ENCODE measurements at places on chromosomes 5 and 9.
A peak's percentile ranks its signal among the peaks of the same experiment; 100 is the strongest.

- DNase-seq = no peak
Observed at GRCh38 chr9:136664000-136664915, 1.5 kb downstream of the EGFL7 start.

GRCh38 chr5:78779771-78780616, 131.4 kb upstream of the LHFPL2 start:
- no peak for DNase-seq

- no peak for DNase-seq
Observed at GRCh38 chr5:1809416-1810035, 8.3 kb downstream of the NDUFS6 start.

GRCh38 chr9:15642369-15642962, 89.6 kb downstream of the CCDC171 start:
- peak; percentile 22 for DNase-seq

GRCh38 chr5:154412316-154412715, 33.5 kb upstream of the SAP30L start:
- DNase-seq = no peak

- DNase-seq = no peak
Observed at GRCh38 chr9:124258607-124259157, 933 bp downstream of the NEK6 start.

DNA sequence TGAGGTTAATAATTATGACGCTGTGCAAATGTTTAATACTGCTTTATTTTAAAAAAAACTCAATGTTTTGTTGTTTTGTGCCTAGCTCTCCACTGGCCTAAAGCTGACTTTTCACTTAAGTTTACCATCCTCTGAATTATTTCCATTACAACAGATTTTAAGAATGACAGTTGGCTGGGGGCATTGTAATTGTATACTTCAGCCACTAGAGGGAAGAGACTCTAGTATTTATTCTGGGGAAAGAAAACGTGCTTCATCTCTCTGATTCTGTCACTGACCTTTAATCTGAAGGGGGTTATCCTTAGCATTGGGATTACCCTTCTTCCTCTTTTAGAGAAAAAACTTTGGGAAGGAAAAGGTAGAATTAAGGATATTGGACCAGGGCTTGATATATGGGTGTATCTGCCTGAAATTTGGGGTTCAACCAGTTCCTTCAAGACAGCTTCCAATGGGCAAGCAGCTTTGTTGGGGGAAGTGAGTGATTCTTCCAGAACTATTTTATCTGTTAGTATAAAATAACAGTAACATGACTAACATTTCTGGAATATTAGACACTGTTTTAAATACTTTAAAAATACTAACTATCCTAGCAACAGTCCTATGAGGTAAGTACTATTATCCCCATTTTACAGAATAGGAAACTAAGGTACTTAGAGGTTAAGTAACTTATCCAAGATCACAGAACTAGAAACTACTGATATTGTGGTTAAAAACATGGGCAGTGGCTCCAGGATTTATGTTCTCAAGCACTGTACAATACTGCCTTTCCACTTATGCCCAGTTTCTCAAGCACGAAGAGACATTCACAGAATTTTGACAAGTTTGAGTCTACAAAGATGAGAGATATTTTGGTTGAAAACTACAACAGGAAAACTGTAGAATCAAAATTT, 208.4 kb downstream of the CD180 start:
- DNase-seq = no peak

DNA sequence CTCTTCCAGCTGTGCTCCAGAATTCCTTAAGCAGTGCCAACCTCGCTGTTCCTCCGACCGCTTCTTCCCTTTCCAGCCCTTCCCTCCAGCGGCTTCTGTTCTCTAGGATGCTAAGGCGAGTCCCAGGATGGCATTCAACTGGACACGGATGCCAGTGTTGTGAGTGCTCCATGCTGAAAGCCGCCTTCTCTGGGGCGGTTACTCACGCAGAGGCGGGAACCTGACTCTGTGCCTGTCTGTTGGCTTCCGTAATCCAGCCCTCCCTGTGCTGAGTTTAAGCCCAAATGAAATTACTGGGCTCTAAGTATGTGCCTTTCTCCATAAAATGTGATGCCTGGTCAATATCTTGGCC, 20.2 kb downstream of the COL5A1 start:
- DNase-seq = no peak

DNA sequence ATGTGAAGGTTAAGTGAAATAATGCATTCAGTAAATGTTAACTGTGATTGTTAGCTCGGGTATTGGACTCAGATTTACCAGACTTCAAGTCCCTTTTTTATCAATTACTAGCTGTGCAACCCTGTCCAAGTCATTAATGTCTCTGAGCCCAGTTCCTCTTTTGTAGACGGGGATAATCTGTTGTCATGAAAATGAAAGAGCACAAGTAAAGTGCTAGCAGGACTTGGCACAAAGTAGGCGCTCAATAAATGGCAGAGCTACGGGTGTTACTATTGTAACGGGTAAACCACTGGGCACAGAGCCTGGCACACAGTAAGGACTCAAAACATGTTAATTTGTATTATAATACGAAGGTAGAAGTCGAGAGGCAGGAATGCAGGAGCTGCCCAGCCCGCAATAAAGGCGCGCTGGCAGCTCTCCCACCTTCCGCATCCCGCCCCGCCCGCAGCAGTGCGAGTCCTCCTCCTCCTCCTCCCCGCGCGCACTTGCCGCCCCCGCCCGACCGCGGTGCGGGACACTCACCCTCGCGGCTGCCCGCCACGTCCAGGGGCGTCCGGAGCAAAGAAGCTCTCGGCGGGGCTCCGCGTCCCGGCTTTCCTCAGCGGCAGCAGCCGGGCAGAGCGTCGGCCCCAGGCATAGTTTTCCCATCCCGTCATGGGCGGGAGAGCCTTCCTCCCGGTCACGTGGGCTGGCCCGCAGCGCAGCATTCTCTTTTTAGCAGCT, at the start of gene C1QTNF2:
Gene C1QTNF2, minus strand, starts transcription at position 637 of the 723 bp plus-strand sequence. CDS start 15,615 bp downstream, outside the sequence.
- peak; percentile 15 for DNase-seq

- DNase-seq = no peak
Observed at GRCh38 chr5:14321936-14322335, 178.8 kb downstream of the TRIO start.

DNA sequence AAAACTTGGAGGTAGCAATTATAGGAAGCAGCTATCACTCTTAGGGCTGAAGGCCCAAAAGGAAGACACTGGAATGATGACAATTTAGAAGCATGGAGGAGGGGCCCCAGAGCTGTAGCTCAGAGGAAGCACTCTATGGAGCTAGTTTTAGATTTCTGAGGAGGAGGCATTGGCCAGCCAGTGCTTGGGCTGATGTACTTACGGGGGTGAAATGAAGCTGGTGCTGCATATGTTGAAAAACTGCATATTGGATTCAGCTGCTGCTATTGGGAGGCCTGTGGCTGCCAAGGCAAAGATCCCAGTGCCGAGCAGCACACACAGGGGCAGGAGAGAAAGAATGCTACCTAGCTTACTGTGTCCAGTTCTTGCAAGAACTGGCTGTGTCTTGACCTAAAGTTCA, 53.9 kb upstream of the HMHB1 start:
- no peak for DNase-seq

- DNase-seq = no peak
Observed at GRCh38 chr5:38370358-38371100, 112.2 kb downstream of the EGFLAM start.

DNA sequence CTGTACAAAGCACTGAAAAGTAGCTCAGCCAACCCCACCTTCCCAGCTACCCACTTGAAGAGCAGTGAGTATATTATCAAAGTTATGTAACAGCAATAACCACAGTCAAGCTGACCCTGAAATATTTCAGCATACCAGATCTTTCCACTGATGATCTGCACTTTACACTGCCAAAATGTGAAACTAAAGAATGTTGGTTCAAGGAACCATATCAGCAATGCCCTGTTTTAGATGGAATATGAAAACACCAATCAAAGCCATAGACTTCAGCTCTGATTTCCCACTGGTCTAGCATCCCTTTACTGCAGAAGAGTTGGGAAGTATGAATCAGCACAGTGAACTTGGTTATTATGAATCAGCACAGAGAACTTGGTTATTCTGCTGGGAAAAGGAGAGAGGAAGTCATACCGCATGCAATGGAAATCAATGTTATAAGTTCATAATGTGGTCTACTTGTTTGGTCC, 20.0 kb downstream of the CEMIP2 start:
- DNase-seq = no peak

- DNase-seq = no peak
Observed at GRCh38 chr5:25562656-25563055, 917.9 kb upstream of the CDH10 start.

GRCh38 chr5:176619203-176619568, 9.2 kb upstream of the GPRIN1 start:
- peak; percentile 89 for DNase-seq

GRCh38 chr5:96079075-96079474, 117.4 kb upstream of the ELL2 start:
- no peak for DNase-seq

GRCh38 chr9:109286571-109286977, 34.3 kb downstream of the EPB41L4B start:
- DNase-seq = no peak

DNA sequence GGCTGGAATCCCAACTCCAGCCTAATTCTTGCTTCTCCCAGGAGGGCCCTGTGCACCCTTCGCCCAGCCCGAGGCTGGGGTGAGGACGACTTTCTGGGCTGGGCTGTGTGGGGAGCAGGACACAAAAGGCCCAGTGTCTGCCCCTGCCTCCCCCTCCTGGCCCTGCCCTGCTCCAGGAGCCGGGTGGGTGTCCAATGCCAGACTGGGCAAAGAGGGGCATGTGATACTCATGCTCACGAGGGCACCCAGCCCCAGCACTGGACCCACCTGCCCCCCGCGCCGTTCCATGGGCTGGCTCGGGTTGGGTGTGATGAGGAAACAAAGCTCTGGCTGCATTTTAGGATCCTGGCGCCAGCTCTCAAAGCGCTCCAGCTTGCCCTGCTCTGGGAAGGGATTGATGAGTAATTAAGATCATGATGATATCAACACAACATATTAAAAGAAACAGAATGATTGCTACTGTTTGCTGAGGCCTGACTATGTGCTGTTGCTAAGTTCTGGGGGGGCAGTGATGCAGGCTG, 30.7 kb downstream of the LHX2 start:
- DNase-seq = no peak

- DNase-seq = no peak
Observed at GRCh38 chr5:57175551-57176309, 1.9 kb downstream of the GPBP1 start.

GRCh38 chr9:106502930-106503329, 360.0 kb upstream of the ZNF462 start:
- no peak for DNase-seq

DNA sequence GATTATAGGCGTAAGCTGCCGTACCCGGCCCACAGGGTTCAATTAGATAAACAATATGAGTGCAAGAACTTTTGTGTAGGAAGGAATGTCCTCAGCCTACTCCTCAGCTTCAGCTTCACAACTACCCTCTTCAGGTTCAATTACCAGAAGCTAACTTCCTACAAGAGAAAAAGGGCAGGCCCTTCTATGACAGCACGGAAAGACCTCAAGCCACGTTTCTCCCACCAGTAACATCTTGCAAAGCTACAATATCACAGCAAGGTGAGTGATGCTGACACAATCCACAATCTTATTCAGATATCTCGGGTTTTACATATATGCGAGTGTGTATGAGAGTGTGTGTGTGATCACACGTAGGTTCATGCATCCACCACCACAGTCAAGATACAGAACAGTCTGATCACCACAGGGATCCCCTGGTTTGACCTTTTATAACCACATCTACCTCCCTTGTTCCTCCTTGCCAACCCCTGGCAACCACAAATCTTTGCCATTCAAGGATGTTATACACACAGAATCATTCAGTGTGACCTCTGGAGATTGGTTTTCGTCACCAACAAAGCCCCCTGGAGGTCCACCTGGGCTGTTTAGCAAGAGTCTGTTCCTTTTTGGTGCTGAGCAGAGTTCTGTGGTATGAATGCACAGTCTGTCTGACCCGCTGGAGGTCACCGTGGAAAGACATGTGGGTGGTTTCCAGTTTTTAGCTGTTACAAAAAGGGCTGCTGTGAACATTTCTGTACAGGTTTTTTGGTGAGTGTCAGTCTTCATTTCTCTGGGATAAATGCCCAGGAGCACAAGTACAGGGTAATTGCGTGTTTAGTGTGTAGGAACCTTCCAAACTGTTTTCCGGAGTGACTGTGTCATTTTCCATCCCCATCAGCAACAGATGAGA, 38.2 kb downstream of the IPPK start:
- DNase-seq = no peak

DNA sequence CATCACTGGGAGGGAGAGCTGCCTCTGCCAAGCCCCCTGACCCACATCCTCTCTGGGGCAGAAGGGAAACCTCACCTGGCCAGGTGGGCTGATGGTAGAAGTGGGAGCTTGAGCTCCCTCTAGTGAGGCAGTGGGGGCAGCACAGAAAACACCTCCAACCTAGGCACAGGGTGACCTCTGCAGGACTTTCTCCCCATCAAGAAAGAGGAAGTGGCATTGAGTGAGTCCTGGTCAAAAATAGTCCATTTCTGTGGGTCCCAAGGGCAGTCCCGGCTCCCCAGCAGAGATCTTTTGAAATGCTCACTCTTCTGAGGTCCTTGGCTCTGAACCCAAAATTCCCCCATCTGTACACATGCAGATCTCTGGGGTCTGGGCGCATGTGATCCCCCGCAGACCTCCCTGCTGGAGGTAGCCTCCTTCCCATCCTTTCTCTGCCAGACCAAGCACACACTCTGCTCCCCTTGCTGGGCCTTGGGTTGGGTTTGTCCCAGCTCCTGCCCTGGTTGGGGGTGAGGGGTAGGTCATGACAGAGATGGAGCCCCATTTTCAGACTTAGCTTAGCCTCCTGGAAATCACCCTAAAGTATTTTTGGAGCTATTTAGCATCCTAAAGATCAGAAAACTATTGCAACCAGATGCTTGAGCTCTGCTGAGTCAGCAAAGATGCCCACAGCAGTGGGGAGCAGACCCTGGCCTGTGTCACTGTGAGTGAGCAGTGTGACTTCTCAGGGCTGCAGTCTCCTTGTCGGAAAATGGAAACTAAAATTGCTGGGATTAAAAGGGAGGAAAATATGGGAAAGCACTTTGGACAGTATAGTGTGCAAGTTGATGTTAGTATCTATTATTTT, 41.6 kb upstream of the LCP2 start:
- DNase-seq = no peak

DNA sequence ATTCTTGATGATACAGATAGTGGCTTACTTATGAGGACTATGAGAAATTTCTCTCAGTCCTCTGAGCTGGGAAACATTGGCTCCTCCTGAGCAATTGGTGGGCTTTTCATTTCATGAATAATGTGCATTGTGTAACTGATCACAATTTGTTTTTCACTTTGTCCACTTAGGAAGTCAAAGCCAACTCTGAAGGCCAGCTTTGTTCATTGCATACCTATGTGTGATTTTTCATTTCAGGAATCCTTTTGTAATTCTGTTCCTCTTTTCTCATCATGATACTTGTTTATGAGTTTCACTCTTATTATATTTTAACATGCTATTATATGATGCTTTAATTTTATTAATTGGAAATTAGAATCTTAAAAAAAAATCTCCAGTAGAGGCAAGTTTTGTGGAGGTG, 483.0 kb downstream of the EBF1 start:
- DNase-seq = no peak

Data from NT2/D1 (cell line).